ENCODE measurements at places on chromosomes 1 and 21. TPM values are rescaled to one million over a fixed set of nuclear protein-coding genes. Genes with fewer than 3 reads are reported as not detected.

GRCh38 chr1:101587741-101588140 lies 350.9 kb downstream of the S1PR1 start:
- no peak overlapping the region for H3K27ac ChIP-seq
- no peaks in the 10 kb centered on the region for H3K4me1 ChIP-seq
- H3K4me3 ChIP-seq: no peak overlapping the region
- no peaks in the 10 kb centered on the region for H3K27me3 ChIP-seq
- no peak for DNase-seq

DNA sequence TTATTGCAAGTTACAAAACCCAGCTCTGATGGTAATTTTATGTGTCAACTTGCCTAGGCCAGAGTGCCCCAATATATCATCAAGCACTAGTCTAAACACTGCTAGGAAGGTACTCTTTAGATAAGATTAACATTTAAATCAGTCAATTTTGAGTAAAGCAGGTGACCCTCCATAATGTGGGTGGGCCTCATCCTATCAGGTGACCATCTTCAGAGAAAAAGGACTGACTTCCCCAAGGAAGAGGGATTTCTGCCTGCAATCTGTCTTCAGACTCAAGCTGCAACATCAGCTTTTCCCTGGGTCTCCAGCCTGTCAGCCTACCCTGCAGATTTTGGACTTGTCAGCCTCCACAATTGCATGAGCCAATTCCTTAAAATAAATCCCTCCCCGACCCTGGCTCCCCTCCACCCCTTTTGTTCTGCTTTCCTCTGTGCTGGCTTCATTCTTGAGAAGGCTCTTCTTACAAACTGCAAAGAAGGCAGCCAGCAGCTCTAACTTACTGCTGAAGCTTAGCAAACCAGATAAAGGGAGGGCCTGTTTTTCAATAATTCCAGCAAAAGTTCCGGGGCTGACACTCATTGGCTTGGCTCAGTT lies 56.4 kb upstream of the RUNX3 start:
- H3K4me1 ChIP-seq: no peaks in the 10 kb centered on the region
- no peak overlapping the region for H3K27ac ChIP-seq
- no peaks in the 10 kb centered on the region for H3K36me3 ChIP-seq
- H3K27me3 ChIP-seq: peaks cover 8% of the 10 kb centered on the region
- H3K4me3 ChIP-seq: no peak overlapping the region
- no peak for DNase-seq

- no peak for DNase-seq
- no peak overlapping the region for H3K4me3 ChIP-seq
- no peak overlapping the region for H3K27ac ChIP-seq
- no peaks in the 10 kb centered on the region for H3K4me1 ChIP-seq
- H3K36me3 ChIP-seq: no peaks in the 10 kb centered on the region
Measured at GRCh38 chr1:53644909-53645689, 93.9 kb downstream of the GLIS1 start.

DNA sequence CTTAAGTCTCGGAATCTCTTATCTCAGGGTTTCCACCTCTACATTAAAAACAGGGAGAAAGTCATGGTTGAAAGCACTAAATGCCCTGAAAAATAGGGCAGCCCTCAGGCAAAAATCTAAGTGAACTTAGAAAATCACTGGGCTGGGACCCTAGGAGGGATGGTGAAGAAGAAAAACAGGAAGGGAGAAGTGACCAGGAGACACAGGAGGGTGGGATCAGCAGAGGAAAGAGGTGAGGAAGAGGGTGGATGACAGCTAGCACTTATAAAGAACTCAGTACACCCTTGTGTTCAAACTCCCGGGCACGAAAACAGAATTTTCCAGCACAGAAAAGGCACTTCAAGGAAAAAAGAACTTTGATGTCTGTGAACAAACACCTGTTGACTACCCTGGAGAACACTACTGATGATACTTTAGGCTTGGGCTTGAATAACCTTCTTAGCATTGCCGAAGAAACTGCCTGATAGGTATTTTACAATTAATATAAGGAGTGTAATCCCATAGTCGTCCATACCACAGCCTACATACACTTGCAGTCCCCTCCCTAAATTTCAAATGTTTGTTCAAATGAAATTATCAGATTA lies 2.0 kb downstream of the CHML start:
- peaks cover 27% of the 10 kb centered on the region for H3K4me1 ChIP-seq
- H3K27ac ChIP-seq: no peak overlapping the region
- H3K27me3 ChIP-seq: no peaks in the 10 kb centered on the region
- DNase-seq: no peak
- peak overlapping the region; percentile 82 for H3K4me3 ChIP-seq

DNA sequence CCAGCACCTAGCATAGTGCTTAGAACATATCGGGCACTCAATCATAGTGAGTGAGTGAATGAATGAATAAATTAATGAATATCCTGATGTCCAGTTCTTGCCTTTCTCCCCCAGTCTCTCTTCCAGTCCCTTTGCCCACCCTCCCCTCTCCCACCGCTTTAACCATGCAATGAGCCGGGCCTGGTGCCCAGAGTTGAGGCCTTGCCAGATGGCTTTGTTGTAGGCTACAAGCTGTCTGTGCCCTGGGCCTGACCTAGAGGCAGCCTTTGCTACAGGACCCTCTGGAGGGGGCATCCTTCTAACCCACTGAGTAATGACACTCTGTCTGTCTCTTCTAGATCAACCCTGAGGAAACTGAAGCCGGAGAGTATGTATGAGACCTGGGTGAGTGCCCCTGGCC lies 6.9 kb downstream of the CASQ1 start:
- H3K36me3 ChIP-seq: no peaks in the 10 kb centered on the region
- DNase-seq: no peak
- H3K4me1 ChIP-seq: peaks cover 9% of the 10 kb centered on the region
- no peak overlapping the region for H3K4me3 ChIP-seq
- no peaks in the 10 kb centered on the region for H3K27me3 ChIP-seq
- no peak overlapping the region for H3K27ac ChIP-seq

The AIM2 gene
- 2.4 TPM for total RNA-seq

The ROR1 gene
- 15.8 TPM for total RNA-seq

All from lower lobe of right lung (tissue), 2 donors.